ENCODE measurements at places on chromosomes 6 and 20. TPM values are rescaled to one million over a fixed set of nuclear protein-coding genes. Genes with fewer than 3 reads are reported as not detected.

- DNase-seq = no peak
Measured at GRCh38 chr6:20680697-20681165, 146.5 kb downstream of the CDKAL1 start.

ECI2 gene
- 41.1 TPM for total RNA-seq

HTR1E gene
- total RNA-seq = not detected

HRH3 gene
- total RNA-seq = not detected

DYNLT2 gene
- total RNA-seq = 2.6 TPM

GRCh38 chr6:88666901-88667300, 296.5 kb downstream of the RNGTT start:
- DNase-seq = no peak

OSTM1 gene
- total RNA-seq = 25.5 TPM
